ENCODE measurements at places on chromosomes 5 and 9.

DNA sequence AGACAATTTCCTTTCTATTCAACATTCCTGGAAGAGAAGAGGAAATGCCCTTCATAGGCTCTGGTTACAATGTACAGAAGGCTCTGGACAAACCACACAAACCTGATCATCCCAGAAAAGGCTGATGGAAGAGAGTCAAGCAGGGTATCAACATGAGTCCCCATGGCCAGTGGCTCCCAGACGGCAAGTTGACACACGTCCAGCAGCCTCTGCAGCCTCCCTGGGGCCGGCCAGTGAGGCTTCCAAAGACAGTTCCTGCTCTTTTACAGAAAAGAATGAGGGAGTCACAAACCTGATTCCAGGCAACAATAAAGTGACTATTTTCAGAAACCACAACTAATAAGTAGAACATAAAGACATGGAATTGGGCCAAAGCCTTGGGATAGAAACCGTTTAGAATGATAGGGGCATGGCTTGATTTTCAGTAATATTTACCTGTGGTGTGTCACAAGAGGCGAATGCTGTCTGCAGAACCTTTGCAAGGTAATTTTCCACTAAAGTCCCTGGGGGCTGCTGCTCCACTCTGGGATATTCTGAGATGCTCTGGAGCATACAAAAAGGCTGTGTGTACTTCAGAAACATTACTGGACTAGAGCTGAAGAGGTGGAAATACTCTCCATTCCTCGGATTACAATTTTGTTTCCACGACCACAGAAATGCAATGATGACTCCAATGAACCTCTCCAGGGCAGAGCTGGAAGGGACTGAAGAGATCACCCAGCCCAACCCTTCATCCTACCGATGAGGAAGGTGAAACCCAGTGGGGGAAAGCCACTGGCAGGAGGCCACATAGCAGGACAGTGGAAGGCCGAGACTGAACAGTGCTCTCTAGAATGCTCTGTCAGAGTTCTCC, 10.4 kb downstream of the MED27 start:
- peak; percentile 71 for DNase-seq

GRCh38 chr5:143575286-143575685, 171.8 kb upstream of the NR3C1 start:
- DNase-seq: no peak

DNA sequence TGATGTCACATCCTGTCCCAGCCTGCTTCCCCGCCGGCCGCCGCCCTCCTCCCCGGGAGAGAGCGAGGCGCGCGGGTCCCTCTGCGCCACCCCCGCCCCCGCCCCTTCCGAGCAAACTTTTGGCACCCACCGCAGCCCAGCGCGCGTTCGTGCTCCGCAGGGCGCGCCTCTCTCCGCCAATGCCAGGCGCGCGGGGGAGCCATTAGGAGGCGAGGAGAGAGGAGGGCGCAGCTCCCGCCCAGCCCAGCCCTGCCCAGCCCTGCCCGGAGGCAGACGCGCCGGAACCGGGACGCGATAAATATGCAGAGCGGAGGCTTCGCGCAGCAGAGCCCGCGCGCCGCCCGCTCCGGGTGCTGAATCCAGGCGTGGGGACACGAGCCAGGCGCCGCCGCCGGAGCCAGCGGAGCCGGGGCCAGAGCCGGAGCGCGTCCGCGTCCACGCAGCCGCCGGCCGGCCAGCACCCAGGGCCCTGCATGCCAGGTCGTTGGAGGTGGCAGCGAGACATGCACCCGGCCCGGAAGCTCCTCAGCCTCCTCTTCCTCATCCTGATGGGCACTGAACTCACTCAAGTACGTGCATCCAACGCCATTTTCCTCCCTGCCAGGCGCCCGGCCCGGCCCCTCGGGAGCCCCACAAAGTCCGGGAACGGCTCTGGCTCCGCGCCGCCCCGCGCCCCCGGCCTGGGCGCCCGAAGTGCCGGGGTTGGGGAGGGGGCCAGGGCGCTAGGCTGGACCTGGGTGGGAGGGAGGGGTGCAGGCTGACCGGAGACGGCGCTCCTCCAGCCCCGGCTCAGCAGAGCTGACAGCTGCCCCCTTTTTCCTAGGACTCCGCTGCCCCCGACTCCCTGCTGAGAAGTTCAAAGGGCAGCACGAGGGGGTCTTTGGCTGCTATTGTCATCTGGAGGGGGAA, 12.0 kb upstream of the OLFM1 start:
- DNase-seq: peak; percentile 29

DNA sequence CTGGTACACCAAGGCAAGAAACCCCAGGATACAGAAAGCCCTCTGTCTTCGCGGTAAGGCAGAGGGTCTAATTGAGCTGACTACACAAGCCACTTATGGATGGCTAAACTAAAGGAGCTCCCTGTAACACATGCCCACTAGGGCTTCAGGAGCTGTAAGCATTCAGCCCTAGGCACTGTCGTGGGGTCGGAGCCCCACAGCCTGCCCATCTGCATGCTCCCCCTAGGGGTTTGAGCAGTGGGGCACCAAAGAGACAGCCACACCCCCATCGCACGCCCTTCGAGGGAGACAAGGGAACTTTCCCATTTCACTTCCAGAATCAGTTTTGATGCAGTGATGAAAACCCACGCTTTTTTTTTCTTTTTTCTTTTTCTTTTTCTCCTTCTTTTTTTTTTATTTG, 11.0 kb upstream of the MTMR12 start:
- no peak for DNase-seq

- DNase-seq: no peak
These were observed 38.4 kb downstream of the PTCH1 start for GRCh38 chr9:95478335-95478734.

GRCh38 chr5:149452007-149452664, 73.0 kb upstream of the IL17B start:
- DNase-seq: no peak

All from DMS153 (cell line).